ENCODE measurements at places on chromosomes 7 and 10. TPM values are rescaled to one million over a fixed set of nuclear protein-coding genes. Genes with fewer than 3 reads are reported as not detected.

DNA sequence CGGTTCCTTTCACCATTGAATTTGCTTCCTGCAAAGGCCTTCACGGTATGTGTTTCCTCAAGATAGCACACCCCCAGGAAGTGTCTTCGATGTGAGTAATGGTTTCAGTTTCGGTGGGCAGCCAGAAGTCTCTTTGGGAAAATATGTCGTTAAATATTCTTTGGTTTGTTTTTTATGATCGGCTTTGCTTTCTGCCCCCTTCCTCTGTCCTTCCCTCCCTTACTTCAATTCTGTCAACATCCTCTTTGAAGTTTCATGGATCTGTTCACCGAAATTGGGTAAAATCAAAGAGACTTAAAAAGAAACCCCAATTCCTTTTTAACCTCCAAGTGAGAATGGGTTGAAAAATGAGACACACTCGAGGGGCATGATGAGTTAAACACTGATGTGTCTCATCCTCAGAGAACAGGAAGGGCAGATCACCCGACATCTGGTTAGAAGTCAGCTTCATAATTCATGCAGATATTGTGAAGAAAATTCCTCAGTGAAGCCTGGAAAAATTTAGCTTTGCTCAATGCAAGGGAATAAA lies 170.8 kb upstream of the HABP2 start:
- no peak for DNase-seq
- H3K27me3 ChIP-seq, result no peaks in the 10 kb centered on the region
- no peak overlapping the region for H3K4me3 ChIP-seq

DNA sequence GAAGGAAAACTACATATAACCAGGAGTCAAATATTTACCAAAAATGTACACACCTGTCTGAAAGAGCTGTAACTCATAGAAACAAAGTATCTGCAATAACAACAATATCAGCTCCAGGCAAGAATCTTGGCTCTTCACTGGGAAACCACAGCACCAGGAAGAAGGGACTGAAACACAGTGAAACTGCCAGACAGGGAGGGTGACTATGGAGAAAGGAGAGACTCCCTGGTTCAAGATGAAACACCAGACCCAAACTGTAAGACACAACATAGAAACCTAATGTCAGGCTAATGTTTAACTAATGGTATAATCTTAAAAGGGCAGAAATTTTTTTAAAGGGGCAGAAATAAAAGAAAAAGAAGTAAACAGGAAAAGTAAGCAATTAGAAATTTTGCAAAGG lies 11.5 kb upstream of the TAS2R39 start:
- H3K27ac ChIP-seq, result no peak overlapping the region
- no peaks in the 10 kb centered on the region for H3K4me1 ChIP-seq
- no peak for DNase-seq

- no peak overlapping the region for H3K27ac ChIP-seq
- H3K27me3 ChIP-seq, result no peaks in the 10 kb centered on the region
- H3K36me3 ChIP-seq, result peaks cover 4% of the 10 kb centered on the region
- no peak for DNase-seq
These were observed 94.9 kb downstream of the GPR26 start for GRCh38 chr10:123761038-123761428.

NME8 gene
- total RNA-seq, result not detected

AS3MT gene
- 5.2 TPM for total RNA-seq
